Stimulated activated CD4-positive, alpha-beta T cell treated with anti-CD3 and anti-CD28 coated beads, Interleukin-2, amount 100 ng/mL, for 48 hours (primary cell): ENCODE measurements at places on chromosomes 16 and 17.

DNA sequence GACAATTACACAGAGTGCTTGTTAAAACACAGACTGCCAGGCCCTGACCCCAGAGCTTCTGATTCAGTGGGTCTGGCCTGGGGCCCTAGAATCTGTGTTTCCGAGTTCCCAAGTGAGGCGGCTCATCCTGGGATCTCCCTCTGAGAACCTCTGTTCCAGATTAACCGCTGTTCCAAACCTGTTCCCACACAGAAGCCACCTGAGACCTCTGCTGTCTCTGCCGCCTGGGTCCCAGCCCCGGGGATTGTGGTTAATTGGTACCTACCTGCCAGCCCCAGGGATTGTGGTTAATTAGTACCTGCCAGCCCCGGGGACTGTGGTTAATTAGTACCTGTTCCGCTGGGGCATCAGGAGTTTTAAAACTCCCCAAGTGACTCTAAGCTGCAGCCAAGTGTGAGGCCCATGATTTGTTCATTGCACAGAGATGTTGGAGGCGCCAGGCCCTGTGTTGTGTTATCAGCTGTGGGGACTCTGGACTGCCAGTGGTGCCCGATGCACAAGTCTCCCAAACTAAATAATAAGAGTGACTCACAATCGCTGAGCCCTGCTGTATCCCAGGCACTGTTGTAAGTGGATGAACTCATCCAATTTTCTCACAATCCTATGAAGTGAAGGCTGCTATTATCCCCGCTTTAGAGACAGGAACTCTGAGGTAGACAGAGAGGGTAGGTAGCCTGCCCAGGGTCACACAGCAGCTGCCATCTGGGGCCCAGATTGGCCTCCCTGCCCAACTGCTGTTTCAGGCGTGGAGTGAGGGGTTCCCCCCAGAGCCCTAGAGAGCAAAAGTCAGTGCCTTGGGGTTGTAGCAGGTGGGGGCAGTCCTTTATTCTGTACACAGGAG, 219.7 kb downstream of the IRF8 start:
- DNase-seq = no peak

DNA sequence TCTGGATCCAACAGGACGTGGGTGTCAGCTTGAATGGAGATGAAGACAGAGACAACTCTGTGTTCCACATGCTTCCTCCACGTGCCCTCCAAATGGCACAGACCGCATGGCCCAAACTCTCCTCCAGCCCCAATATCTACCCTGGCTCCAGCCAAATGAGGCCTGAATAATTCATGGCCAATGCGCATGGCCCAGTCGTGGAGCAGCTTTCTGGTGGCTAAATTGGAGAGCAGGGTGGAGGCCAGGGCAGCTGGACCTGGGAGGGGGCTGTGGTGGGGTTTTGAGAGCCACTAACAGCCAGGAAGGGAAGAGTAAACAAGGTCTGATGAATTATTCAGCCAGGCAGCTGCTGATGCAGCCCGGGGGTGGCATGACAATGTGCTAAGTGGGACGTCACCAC, 96.7 kb upstream of the TMEM132E start:
- no peak for DNase-seq

DNA sequence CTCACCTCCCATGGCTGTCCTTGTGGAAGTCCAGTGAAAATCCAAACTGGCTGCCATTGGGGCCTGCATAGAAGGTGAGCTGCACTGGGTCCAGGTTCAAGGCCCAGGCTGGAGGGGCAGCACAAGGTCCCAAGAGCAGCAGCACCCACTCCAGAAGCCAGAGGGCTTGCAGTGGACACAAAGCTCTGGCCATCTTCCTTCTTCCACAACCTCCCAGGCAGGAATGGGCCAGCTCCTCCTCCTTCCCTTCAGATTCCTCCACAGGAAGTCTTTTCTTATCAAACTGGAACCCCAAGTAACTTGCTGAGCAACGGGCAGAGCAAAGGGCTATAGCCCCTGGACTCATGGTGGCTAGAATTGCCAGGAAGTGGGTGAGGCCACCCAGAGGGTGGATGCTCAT, at the start of gene ITGA2B:
TSS of gene ITGA2B (minus strand) at position 369 of the 400 bp plus-strand sequence. CDS start at position 193, 176 bp downstream.
- no peak for DNase-seq

GRCh38 chr16:31179219-31179746, 656 bp upstream of the FUS start:
- DNase-seq = no peak

GRCh38 chr16:6672507-6672906, 660.1 kb upstream of the RBFOX1 start:
- DNase-seq = no peak
